A673 (cell line): ENCODE measurements at places on chromosomes 3 and 15. TPM values are rescaled to one million over a fixed set of nuclear protein-coding genes. Genes with fewer than 3 reads are reported as not detected.
A peak's percentile ranks its signal among the peaks of the same experiment; 100 is the strongest.

- no peak for DNase-seq
These were observed 525.1 kb upstream of the ROBO2 start for GRCh38 chr3:76514836-76515235.

ACSBG1 gene
- total RNA-seq: 0.35 and 0.45 TPM in 2 replicates

CD200R1 gene
- not detected in 2 replicates for total RNA-seq

BBX gene
- total RNA-seq: 28.9 and 37.7 TPM in 2 replicates

- no peak for DNase-seq
These were observed 1.7 kb upstream of the C3orf33 start for GRCh38 chr3:155807823-155808222.

DNA sequence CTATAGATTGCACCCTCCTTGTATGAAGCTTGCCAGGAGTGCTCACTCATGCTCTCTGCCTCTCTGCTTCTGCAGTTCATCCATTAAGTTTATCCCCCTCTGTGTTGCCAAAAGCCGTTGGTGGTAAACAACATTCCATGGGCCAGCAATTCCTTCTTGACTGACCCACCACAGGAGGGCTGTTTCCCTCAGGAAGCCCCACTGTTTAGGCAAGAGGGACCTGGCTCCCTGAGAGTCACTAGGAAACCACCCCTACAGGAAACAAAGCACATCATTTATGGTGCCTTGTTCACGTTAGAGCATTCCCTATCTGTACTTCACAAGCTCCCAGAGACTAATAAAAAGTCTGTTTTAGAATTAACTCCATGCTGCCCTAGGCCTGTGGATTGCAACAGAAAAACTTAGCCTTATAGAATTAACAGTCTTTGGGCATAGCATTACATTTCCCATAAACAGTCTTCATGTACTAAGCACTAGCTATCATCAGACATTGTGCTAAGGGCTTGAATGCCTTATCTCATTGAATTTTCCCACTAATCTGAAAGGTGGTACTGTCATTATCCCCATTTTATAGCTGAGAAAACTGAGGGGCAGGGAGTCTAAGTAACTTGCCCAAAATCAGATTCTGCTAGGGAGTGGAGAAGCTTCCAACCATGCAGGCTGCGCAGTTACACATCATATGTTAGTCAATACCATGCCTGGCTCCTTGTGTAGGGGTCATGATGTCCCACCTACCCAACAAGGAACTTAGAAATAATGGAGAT lies 149.9 kb downstream of the SHQ1 start:
- DNase-seq: peak; percentile 70

DNA sequence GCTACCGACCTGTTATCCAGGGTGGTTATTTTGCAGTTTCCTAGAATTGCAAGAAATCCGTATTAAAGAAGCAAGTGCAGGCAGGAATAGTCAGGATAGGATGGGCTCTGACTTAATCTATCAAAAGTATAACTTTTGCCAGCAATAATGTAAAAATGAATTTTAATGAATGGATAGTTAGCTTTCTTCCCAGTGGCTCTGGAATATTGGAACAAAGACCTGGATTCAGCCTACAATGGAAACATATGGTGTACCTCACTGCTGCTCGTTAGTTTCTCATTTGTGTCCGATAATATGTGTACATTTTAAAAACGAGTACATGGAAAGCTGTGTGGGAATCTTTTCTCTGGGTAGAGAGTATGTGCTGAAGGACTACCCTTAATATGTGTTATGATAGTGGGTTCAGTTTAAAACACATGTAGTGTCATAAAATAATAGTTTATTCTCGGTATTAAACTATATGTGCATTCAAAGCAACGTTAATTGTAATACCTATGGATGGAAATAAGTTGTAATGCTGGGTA lies 805 bp downstream of the SERPINI1 start:
- DNase-seq: no peak

TOPAZ1 gene
- total RNA-seq: not detected in 2 replicates

DNA sequence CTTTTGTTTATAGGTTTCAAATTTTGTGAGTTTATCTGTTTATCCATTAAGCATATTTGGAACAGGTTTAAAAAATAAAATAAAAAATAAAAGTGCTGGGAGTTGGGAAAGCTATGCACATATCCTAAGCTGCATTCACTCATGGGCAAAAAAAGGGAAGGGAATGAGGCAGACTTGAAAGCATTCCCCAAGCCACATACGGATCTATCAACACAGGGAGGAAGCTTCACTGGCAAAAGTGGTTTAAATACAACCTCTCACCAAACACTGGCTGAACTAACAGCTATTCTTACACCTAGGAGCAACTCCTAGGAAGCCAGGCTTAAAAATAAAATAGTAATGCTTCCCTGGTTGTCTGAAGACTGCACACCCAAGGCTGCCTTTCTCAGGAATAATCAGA lies 101.2 kb downstream of the PCCB start:
- DNase-seq: no peak

DNA sequence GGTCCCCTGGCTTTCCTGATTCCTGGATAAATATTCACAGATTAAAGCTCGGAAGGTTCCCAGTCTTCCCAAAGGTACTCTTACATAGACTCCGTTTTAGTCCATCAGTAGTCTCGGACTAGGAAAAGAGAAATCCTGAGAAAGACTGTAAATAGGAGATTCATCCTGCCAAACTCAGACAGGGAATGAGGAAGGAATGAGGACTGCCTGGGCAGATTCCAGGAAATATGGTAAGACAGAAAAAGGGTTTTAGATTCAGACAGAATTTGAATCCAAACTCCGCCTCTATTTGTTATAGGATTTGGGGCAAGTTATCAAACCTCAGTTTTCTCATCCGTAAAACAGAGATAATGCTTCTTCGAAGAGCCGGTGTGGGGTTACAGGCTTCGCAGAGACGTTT lies 77.8 kb upstream of the VGLL4 start:
- DNase-seq: no peak

MAPK6 gene
- total RNA-seq: 50.9 and 56.4 TPM in 2 replicates

CD96 gene
- not detected in 2 replicates for total RNA-seq

CILP gene
- 0.04 TPM in 1 of 2 replicates, not detected in the other for total RNA-seq

CFAP100 gene
- total RNA-seq: not detected in 2 replicates

IGDCC3 gene
- total RNA-seq: 0.28 and 0.32 TPM in 2 replicates

MORC1 gene
- total RNA-seq: 0.68 and 0.88 TPM in 2 replicates

CHRD gene
- 0.06 and 0.57 TPM in 2 replicates for total RNA-seq

BFSP2 gene
- not detected in 2 replicates for total RNA-seq

- DNase-seq: no peak
These were observed 82.7 kb upstream of the SELENOK start for GRCh38 chr3:53974324-53974723.

GRCh38 chr3:32128936-32129335 lies 22.5 kb downstream of the GPD1L start:
- DNase-seq: no peak

SPCS1 gene
- total RNA-seq: 67.8 and 81.1 TPM in 2 replicates

DNA sequence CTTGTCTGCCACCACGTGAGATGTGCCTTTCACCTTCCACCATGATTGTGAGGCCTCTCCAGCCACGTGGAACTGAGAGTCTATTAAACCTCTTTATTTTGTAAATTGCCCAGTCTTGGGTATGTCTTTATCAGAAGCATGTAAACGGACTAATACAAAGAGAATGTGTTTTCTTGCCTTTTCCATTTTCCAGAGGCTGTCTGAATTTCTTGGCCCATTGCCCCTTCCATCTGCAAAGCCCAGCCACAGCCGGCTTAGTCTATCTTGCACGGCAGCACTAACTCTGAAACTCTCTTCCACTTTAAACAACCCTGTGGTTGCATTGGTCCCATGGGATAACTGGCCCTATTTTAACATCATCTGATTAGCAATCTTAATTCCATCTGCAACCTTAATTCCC lies 215.3 kb downstream of the LRTM1 start:
- no peak for DNase-seq

DNA sequence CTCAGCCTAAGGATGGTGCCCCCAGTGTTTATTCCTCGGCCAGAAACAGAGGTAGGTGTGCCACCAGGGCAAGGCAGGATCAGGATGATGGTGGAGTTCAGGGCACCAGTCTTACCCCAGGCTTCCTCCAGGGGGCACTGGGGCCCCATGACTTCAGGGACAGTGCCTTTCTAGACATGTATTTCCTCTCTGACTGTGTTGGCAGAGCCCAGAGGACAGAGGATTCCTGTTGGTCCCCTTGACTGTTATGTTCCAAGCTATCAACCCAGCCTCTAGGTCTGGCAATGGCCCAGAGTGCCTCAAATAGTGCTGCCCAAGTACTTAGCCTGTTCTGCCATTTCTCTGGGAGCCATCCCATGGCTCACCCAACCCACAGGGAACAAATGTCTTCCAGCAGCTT lies 2.8 kb downstream of the HEMK1 start:
- peak; percentile 45 for DNase-seq

GRCh38 chr3:15637131-15637951 lies 35.8 kb downstream of the BTD start:
- no peak for DNase-seq

DNA sequence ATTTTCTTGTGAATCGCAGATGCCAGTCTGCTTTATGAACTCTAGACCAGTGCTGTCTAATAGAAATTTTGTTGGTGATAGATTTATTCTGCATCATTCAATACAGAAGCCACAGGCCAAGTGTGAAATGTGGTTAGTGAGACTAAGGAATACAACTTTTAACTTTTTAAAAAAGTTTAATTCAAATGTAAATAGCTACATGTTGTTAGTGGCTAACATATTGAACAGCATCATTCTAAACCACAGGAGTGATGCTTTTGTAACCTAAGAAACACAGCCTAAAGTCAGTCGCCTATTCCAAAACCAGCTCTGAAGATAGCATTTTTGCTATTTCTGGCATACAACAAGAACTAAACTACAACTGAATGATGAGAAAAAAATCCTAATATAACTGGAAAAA lies 164.8 kb upstream of the CBLB start:
- DNase-seq: no peak

CLDN16 gene
- total RNA-seq: 0.09 and 0.50 TPM in 2 replicates

DNA sequence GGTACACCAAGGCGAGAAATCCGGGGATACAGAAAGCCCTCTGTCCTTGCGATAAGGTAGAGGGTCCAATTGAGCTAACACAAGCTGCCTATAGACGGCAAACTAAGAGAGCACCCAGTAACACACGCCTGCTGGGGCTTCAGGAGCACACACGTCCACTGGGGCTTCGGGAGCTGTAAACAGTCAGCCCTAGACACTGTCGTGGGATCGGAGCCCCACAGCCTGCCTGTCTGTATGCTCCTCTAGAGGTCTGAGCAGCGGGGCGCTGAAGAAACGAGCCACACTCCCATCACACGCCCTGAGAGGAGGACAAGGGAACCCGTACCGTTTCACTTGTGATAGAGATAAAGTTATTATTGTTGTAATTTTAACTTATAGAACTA lies 486 bp downstream of the SAMMSON start:
- no peak for DNase-seq

ZNF860 gene
- not detected in 2 replicates for total RNA-seq

DNA sequence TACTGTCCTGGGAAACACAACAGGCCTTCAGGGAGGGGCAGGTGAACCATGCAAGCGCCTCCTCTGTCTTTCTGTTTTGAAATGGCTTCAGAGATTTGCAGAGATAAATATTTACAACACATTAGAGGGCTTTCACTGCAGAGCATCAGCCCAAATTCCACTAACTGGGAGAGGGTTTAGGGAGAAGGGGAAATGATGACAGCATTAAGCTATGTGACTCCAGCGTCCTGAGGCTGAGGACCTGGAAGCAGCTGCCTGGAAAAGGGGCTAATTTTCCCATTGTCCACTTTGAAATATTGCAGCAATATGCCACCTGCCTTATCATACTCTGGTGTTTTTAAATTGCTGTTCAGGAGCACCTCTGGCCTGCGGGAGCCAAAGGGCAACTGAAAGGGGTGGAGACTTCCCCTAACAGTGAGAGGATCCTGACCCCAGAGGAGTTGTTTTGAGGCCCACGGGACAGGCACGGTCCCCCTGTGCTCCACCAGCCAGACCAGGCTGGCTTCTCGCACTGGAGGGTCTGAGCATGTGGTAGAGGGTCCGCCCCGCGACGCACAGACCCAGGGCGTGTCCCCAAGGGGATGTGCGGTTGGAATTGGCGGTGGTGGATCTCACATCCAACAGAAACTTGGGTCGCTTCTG lies 110.6 kb downstream of the XXYLT1 start:
- DNase-seq: no peak

DNA sequence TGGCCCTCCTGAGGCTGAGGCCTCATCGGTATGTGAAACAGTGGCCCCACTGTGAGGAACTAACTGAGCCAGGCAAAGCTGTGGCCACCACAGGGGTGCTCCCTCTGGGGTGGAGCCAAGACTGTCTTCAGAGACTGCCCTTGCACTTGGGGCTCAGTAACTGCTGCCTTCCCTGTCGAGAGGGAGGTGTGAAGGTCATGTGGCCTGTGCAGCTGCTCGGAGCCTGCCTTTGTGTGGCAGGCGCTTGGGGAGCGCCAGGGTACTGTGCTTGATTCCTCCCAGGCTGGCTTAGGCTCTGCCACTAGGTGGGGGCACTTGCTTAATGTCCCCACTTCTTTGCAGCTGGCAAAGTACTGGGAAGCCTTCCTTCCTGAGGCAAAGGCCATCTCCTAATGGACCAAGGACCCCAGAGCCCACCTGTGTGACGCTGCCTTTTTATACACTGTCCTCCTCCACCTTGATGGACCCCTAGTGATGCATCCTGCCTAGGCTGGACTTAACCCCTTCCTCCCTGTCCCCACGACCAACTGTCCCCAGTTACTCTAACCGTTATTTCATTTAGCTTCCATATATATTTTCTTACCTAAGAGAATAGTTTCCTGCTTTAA lies 14.2 kb upstream of the SNX22 start:
- no peak for DNase-seq

EIF4E3 gene
- 3.1 and 4.6 TPM in 2 replicates for total RNA-seq

DNA sequence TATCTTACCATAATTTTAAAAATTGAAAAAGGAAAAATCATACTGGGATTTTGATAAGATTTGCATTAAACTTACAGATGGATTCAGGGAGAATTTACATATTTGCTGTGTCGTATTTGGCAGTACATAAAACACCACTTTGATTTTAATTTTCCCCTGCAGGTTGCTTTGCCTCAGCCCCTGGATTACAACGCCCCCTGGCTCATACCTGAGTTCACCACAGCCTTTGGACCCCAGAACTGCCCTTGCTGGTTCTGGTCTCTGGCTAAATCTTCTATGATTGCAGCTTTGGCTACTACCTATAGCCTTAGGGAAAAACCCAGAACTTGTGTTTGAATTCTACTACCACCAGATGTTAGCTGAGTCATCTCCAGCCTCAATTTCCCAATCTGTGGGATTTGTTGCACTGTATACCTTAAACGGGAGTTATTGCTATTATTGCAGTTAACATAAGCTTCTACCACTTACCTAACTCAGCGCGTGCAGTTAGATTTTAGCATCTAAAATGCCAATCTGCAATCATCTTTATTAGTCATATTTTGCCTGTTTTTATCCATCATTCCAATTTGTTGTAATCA lies 315.7 kb upstream of the GADL1 start:
- no peak for DNase-seq

NOX5 gene
- total RNA-seq: not detected in 2 replicates

ACAP2 gene
- 45.5 and 47.4 TPM in 2 replicates for total RNA-seq

DNA sequence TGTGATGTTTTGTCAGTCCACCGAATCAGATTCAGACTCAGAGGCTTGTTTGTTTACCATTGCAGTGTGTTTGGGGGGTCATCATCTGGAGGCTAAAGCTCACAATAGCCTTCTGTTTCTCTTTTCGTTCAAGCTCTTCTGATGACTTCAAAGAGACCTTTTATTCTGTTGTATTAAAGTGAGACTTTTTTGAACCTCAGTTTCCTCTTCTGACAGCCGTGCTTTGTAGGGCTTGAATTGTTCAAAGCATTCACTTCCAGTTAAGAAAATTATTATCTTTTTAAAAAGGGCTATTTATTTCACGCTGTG lies 1.3 kb downstream of the PXK start:
- no peak for DNase-seq

TRPM1 gene
- total RNA-seq: not detected in 2 replicates
